ENCODE measurements at places on chromosomes 6 and 20.

DNA sequence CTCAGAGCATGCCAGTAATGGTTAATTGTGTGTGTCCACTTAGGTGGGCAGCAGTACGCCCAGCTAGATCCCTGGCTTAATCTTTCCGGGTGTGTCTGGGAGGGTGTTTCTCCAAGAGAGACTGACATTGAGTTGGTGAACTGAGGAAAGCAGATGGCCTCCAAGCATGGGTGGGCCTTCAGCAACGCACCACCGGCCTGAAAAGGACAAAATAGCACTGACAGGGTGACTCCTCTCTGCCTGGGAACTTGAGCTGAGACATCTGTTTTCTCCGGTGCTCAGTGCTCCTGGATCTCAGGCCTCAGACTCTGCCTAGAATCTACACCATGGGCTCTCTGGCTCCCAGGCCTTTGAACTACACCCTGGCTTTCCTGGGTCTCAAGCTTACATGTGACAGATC is 43.2 kb downstream of the C6orf118 start:
- no peak for DNase-seq

- DNase-seq: no peak
Observed at GRCh38 chr6:19705606-19706005, 131.6 kb upstream of the ID4 start.

DNA sequence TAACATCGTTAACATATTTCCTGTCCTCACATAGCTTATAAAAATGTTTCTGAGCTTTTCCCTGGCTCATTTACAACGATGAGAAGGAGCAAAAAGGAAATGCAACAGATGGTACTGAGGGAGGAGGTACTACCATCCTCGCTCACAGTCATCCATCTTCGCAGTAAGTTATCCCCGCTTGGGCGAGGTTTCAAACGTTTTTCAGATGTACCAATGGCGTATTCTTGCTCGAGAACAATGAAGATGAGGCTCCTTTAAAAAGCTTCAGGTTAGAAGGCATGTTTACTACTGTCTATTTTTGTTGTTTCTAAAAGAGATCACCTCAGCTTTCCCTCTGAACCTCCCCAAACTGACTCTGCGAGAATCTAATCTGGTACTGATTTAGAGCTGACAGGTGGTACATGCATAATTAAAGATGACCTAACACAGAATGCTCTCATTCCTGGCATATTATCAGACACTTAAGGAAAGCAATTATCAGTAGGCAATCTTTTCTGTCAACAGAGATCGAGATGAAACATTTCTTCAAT is 178.7 kb downstream of the GJA10 start:
- DNase-seq: no peak

- no peak for DNase-seq
Observed at GRCh38 chr6:118864341-118865099, 29.4 kb upstream of the ASF1A start.

- DNase-seq: no peak
Observed at GRCh38 chr6:71299541-71300470, 11.2 kb downstream of the OGFRL1 start.

DNA sequence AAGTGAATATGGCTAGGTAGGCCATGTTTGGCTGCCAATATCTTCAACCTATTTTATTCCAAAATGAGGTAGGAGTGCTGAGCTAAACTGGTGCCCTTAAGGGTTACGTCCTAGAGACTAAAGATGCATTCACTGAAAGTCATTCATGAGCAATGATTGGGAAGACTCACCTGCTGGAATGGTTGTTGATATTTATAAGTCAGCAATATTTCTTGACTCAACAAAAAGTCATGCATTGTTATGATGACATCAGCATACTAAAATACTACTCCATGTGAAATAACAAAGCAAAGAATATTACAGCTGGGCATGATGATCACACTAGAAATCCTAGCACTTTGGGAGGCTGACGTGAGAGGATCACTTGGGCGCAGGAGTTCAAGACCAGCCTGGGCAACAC is 17.6 kb upstream of the NUP153 start:
- no peak for DNase-seq
